ENCODE measurements at places on chromosomes 3 and 15. TPM values are rescaled to one million over a fixed set of nuclear protein-coding genes. Genes with fewer than 3 reads are reported as not detected.

DNA sequence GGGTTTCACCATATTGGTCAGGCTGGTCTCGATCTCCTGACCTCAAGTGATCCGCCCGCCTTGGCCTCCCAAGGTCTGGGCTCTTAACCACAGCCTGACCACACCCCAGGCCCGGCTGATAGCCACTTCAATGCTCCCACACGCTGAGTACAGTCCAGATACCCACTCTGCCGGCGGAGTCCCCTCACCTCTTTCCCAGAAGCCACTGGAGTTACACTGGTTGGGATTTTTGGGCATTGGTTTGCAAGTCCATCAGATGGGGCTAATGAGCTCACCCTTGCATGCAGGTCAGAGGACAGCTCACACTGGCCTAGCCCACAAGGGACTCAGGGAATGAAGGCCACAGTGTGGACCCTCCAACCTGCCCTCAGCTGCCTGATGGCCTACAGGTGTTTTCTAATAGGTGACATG is 60.1 kb downstream of the IQSEC1 start:
- DNase-seq, result no peak

- no peak for DNase-seq
These were observed 1188.0 kb upstream of the ALCAM start for GRCh38 chr3:104178680-104179079.

DNA sequence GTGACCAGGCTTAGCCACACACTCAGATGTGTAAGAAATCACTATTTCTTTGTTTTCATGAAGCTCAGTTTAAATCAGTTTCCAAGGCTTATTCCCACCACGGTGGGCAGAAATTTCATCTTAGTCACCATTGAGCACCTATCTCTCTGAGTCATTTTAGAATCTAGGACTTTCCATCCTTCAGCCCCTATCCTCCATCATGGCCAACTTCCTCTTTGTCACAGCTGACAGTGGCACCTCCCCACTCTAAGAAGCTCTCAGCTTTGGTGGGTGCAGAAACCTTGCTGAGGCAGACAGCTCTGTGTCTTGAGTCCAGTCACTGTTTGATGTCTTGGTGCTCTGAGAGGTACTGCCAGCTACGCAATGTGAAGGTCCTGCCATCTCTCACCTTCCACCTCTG is 32.9 kb downstream of the SNTN start:
- no peak for DNase-seq

DNA sequence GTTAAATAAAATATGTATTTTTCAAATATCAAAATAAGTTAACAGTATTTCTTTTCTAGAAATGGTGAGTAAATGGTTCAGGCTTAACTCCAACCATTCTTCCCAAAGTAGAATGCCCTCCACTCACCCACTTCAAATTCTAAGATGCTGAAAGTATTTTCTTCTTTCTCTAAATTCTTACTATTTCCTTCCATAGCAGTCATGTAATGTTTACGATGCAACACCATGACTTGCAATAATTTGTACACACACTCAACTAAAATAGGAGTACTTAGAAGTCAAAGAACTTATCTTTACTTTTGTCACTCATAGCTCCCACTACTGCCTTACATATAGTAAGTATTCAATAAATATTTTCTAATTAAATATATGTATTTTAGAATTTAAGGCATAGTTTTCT is 65.0 kb downstream of the AQR start:
- no peak for DNase-seq

GRCh38 chr15:32899126-32899596 is 181.4 kb downstream of the GREM1 start:
- no peak for DNase-seq

DNA sequence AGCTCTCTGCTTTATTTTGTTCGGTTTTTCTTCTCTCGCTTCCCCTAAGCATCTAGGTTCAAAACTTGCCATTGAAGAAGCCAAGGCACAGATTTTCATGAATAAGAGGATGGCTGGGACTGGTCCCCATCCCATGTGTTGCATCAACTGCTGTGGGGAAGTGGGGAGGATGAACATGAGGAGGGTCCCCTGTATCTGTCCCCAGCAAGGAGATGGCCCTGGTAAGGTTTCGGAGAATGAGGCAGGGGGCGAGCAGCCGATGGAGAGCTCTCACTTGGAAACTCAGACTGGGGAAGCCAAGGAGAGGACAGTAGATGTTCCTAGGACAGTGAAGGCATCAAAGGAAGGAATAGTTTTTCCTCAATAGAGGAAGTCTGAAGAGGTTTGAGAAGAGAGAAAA is 142.0 kb upstream of the ATP2B2 start:
- DNase-seq, result no peak

- peak; percentile 1 for DNase-seq
These were observed at the start of gene DIS3L for GRCh38 chr15:66293419-66294156. DIS3L (plus strand) TSS chr15:66293568; CDS start chr15:66293597, 29 bp downstream.

- DNase-seq, result no peak
These were observed 470.3 kb upstream of the FRG2C start for GRCh38 chr3:75193797-75194196.

DNA sequence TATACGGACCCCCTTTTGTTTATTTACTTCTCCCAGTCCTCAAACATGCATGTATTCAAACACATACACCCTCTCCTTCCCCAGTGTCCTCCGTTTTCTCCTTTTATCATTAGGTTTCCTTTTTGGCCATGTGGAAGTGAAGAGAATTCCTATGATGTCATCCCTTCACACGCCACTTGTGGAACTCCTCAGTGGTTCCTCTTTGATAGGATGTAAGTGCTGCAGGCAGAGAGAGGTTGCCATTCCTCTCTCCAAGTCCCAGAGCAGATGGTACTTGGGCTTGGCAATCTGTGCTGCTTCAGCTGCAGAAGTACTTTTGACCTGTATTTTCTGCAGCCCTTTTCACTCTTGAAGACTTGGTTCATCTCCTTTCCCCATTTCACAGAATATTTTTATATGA is 32.9 kb upstream of the CRTC3 start:
- no peak for DNase-seq

DNA sequence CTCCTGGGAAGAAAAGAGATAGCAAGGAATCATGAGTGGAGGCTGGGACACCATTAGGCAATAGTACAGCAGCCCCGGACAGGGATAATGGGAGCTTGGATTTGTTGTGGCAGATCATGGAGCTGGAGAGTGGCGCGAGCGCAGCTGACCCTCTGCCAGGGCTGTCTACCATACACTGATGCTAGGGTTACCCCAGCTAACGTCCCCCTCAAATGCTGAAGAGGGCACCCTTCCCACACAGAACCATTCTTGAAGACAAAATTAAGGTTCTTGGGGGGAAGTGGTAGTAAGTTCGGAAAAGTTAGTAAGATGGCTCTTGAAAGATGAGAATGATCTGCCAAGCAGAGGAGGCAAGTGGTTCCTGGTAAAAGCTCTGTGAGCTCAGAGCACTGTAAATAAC is 61.1 kb downstream of the ST3GAL6 start:
- no peak for DNase-seq

DNA sequence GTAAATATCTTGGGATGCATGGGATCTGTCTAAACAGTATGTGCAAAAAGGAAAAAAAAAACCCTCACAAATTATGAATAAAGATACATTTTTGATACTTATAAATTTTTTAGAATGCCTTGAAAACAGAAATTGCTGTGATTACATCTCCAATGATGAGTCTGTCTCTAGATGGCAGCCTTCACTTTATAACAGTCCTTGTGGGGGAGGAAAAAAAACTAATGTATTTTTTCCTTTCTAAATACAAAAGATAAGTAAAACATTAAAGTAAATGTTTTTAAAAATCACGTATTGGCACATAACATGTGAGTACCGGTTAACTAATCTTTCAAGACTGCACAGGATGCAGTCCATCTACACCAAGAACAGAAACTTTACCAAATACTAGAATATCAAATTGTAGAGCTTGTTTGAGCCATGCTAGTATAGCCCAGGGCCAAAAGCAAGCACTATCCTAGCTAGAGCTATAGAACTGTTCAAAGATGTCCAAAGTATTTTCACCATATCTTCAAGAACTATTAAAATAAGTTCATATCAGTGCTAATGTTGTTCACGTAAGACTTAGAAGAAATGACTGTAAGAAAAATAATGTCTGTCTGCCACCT is 206.4 kb downstream of the STAG1 start:
- no peak for DNase-seq

GRCh38 chr15:72082176-72082575 is 35.8 kb downstream of the MYO9A start:
- DNase-seq, result no peak

DNA sequence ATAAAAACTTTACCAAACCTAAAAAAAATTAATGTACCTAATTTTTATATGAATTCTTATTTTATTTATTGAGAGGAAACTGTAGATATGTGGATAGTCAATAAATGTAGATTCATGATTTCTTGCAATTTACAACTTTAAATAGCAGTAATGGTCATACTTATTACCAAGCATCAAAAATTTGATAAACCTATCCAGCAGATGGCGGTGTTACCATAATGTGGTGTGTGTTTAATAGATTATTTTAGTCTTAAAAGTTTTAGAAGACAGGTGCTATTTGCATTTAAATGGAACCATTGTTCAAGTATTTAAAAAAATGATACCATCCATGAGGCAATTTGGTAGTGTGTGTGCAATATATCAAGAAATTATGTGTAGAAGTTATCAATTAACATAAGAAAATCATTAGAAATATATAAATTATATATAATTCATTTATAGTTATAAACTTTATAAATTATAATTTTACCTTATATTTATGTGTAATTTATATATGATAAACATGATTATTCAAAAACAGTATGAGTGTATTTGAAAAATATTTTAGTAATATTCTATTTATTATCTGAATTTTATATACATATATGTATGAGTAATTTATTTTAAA is 176.0 kb upstream of the BCHE start:
- peak; percentile 55 for DNase-seq

DNA sequence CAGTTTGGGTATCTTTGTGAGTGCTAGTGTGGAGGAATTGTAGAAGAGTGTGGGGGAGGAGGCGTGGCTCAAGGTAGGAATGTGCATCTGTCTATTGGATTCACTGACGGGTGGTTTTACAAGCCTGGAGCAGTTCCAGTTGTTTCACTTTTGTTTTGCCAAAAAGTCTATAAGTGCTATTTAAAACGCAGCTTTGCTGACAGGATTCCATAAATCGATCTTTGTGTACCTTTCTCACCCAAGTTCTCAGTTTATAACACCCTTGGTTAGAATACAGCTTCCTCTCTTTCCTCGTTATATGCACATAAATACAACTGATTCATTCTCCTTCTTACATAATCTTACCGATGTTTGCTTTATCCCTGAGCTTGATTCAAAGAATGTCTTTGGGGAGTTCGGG is 123.2 kb upstream of the UBE2E2 start:
- DNase-seq, result peak; percentile 17

DNA sequence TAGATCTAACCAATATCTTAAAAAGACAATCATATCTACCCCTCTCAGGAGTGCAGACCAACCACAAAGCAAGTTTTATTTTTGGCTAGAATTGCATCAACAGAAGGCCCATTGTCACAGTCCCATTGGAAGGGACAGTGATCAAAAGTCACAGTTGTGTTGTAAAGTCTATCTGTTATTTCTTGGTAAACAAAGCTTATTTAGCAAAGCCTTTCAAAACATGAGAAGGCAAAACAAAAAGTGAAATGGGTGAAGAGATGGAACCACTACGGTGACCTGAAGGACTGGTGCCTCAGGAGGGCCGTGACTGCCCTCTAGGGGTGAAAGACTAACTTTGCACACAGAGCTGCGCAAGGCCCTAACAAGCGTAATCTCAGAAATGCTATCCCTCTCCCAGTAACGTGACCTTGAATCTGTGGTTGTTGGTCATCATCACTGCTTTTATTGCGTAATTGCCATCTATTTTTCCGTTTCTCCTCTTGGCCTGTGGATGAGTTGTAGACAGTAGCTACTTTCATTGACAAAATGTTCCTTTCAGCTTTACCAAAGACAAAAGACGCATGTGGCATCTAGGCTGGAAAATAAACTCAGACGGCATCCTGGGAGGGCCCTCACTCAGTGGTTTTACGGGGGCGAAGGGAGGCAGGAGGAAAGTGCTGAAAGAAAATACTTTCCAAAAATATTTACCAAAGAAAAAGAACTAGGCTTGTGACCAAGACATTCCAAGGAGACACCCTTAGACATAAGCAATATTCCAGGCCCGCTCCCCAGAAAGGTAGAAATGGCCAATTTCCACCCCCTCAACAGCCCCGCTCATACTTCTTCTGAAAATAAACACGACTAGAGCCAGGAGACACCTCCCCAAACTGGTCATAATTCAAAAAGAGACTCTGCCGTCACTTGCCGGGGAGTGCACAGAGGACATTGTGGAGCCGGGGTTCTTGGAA is 79.4 kb downstream of the FRMD4B start:
- peak; percentile 82 for DNase-seq

GRCh38 chr3:123586131-123586530 is 1.3 kb upstream of the HACD2 start:
- DNase-seq, result peak; percentile 66

GRCh38 chr3:169558371-169558770 is 105.1 kb downstream of the MECOM start:
- DNase-seq, result no peak

DNA sequence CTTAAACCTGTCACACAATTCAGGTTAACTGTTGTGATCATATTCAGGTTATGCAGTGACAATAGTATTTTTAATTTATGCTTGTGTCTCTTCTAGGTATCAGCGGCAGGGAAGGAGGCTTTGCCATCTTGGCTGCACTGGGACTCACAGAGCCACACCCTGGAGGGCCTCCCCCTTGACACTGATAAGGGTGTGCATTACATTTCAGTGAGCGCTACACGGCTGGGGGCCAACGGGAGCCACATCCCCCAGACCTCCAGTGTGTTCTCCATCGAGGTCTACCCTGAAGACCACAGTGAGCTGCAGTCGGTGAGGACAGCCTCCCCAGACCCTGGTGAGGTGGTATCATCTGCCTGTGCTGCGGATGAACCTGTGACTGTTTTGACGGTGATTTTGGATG is 23.6 kb upstream of the BSN start:
- DNase-seq, result no peak

AADACL2 gene
- not detected for total RNA-seq

IL17RD gene
- total RNA-seq, result 1.5 TPM

SLC2A2 gene
- total RNA-seq, result 0.07 TPM

ATP8B4 gene
- 0.34 TPM for total RNA-seq

ZIC1 gene
- total RNA-seq, result 18.9 TPM

KY gene
- total RNA-seq, result not detected

SAMD7 gene
- total RNA-seq, result not detected

FOXB1 gene
- total RNA-seq, result not detected

MORC1 gene
- not detected for total RNA-seq

GREM1 gene
- not detected for total RNA-seq

MBD4 gene
- total RNA-seq, result 63.3 TPM

PRICKLE2 gene
- 6.9 TPM for total RNA-seq

PRSS50 gene
- not detected for total RNA-seq

RAD18 gene
- 112 TPM for total RNA-seq
